Gastroesophageal sphincter (tissue), 4 donors: ENCODE measurements at places on chromosomes 3 and 15.
A peak's percentile ranks its signal among the peaks of the same experiment; 100 is the strongest.

DNA sequence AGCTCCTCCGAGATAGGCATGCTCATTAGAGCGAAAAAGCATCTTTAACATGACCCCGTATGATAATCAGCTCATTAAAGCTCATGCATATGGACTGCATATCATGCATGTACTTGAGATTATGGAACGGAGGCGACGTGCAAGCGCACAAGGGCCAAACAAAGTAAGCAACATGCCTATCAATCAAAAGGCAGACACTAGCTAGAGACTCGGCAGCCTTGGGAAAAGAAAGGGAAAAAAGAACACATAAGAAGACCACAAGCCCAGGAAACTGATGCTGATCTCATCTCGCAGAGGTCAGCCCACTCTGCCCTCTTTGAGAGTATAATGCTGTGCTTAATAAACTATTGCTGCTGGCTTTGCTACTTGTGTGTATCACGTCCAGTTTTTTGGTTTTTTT lies 2.6 kb upstream of the ACOX2 start:
- ATAC-seq = no peak

DNA sequence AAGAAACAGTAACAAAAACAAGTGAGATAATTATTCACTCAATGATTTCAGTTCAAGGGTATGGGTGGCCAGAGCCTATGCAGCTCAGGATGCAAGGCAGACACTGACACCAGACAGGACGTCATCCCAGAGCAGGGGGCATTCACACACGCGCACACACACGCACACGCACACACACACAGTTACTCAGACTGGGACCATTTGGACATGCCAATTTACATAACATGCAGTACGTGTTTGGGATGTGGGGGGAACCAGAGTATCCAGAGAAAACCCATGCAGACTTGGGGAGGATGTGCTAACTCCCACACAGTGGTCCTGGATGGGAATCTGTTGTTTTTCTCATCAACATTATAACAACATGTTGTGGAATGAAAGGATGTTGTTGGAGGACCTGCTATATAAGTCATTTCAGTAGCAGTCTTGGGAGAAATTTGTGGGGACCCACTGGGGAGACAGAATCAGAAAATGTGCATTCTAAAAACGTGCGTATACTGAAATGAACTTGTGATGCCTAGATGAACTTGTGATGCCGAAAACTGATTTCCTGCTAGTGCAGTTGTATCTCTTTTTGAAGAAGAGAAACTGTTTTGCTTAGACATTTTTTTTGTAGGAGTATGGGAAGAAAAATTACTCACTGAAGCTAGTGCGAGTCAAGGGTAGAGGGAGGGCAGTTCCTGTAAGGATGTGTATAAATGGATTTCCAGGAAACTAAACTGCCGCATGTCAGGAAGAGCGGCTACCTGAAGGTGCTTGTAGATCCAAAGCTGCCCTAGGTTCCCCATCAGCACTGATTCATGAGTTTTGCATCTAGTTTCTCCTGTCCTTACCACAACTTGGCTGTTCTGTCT lies 25.2 kb downstream of the CD200 start:
- peak; percentile 57 for ATAC-seq

GRCh38 chr3:183824761-183825455 lies 469 bp downstream of the MAP6D1 start:
- peak; percentile 47 for ATAC-seq

DNA sequence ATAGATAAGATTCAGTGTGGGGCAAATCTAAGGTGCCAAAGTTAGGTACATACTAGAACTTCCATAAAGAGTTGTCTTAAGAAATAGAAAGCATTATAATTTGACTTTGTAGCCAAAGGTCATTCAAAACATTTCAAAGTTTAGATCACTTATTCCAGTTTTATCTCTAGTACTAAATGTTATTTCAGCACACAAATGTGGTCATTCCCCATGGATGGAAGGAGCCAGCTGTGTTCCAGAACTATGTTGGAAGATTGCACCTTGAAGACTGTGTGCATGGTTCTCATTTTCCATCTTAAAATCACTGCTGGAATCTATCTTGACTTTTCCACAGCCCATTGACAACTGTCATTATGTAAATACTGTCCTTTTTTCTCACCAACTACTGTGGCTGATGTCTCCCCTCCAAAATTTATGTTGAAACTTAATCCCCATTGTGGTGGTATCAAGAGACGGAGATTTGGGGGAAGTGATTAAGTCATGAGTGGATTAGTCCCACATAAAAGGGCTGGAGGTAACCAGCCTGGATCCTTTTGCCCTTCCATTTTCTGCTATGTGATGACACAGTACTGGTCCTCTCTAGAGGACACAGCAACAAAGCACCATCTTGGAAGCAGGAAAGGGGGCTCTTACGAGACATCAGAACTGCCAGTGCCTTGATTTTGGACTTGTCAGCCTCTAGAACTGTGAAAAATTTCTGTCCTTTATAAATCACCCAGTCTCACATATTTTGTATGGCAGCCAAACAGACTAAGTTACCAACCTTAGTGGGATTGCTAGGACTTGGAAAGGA lies 24.0 kb downstream of the TGFBR2 start:
- ATAC-seq = no peak

DNA sequence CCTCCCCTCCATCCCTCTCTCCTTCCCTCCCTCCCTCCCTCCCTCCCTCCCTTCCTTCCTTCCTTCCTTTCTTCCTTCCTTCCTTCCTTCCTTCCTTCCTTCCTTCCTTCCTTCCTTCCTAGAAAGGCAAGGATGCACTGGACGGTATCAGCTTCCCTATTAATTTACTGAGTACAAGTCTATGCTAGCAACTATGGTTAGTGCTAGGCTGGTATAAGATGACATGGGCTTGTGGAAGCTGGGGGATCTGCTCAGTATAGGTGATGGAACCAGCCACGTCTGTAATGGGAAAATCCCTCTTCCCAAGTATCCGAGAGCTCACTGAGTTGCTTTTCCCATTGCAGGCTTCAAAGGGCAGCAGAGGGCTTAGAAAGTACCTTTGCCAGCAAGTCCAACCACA lies 96.4 kb upstream of the WNT5A start:
- no peak for ATAC-seq

GRCh38 chr15:92077353-92078085 lies 224.0 kb downstream of the SLCO3A1 start:
- ATAC-seq = peak; percentile 57

DNA sequence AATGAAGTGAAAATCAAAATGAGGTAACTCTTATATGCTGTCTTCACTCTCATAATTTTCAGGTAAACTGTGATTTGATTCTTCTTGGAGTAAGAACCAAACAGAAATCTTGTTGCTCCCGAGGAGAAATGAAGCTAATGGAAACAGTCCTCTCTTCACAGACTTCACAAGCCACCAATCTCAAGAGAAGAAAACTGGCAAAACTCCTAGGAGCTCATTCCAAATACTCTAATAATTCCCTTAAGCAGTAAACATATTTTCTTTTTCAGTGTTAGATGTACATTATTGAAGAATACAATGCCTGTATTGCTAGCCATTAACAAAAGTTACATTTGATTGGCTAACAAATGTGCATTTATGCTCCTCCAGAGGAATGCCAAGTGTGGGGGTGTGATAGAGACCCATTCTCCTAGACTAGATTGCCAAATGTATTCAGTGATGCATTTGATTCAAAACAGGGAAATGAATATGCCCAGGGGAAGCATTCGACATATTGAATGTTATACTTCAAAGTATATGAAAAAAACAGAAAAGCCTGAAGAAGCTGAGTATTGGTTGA lies 11.8 kb upstream of the RIOX2 start:
- no peak for ATAC-seq

GRCh38 chr3:49805897-49806701 lies 3.0 kb downstream of the INKA1 start:
- no peak for ATAC-seq

DNA sequence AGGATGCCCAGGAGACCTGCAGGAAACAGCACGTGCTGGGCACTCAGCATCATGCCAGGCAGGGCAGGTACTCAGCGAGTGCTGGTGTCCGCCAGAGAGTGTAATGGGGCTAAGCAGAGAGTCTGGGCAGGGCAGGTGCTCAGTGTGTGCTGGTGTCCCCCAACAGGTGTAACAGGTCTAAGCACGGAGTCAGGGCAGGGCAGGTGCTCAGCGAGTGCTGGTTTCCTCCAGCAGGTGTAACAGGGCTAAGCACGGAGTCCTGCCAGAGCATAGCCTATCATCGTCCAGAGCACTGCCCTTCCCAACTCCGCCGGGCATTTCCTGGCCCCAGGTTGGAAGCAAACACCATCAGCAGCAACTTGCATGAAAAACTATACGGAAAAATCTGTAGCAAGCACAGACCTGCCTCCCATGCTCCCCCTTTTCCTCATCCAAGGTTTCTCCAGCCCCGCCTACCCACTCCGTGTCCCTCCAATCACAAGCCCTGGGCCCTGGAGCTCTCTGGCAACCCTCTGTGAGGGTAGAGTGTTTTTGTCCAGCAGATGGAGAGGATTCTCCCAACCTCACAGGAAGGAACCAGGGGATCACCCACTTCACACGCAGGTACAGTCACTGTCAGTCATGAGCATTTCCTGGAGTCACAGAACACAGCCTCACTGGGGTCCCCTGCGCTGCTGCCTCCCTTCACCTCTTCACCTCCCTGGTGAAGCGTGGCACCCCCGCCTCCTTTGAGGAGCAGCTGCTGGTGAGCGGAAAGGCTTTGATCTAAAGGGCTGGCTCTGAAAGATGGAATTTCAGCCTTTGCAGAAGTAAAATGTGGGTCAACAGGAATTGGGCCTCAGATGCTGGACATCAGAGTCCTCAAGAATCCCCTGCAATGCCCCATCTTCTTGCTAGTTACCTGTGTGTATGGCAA lies 302.5 kb downstream of the OCA2 start:
- no peak for ATAC-seq
